HCT116 (cell line): ENCODE measurements at places on chromosomes 1 and 21. TPM values are rescaled to one million over a fixed set of nuclear protein-coding genes. Genes with fewer than 3 reads are reported as not detected.

GRCh38 chr1:154019269-154019668 lies 28.7 kb downstream of the RPS27 start:
- H3K4me1 ChIP-seq: 0 out of 2 replicates have a peak, but pooled peaks cover under 1% of the 10 kb centered on the region
- DNase-seq: no peak
- no peak overlapping the region for H3K4me3 ChIP-seq
- H3K27ac ChIP-seq: no peak overlapping the region
- H3K36me3 ChIP-seq: no peaks in the 10 kb centered on the region
- H3K27me3 ChIP-seq: no peaks in the 10 kb centered on the region

- no peaks in the 10 kb centered on the region for H3K36me3 ChIP-seq
- peaks cover 19% of the 10 kb centered on the region; the same call in 1 of the 2 replicates for H3K27me3 ChIP-seq
- no peak overlapping the region for H3K27ac ChIP-seq
These were observed 45.4 kb upstream of the SELENON start for GRCh38 chr1:25754470-25755181.

DNA sequence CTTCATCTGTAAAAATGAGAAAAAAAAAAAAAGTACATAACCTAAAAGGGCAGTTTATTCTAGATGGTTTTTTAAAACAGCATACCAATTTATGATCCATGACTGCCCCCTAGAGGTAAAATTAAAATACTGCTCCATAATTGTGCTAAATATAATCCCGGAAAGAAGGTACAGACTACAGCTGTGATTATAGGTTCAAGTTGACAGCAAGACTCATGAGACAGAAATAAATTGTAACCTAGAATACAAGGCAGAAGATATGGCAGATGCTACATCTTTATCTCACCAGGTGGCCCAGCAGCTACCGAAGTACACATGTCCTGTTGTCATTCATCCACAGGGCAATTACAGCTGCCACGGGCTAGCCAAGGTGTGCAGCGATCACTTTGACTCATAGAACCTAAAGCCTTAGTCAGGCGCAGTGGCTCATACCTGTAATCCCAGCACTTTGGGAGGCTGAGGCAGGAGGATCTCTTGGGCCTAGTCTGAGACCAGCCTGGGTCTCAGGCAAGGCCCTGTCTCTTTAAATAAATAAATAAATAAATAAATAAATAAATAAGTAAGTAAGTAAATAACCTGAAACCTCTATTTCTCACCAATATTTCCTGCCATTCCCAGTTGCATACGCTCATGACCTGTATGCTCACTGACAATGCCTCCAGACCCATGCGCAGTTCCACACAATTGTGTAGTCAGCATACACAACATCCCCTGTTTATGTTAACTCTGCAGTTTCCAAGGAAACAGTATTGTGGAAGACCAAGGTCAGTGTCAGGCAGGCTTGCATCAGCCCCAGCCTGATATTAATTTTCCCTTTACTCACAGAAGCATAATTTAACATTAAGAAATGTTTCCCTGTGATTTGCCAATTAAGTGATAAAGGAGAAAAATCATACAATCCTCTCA lies 18.3 kb upstream of the PPIE start:
- peak overlapping the region; percentile 35; the same call in 1 of the 2 replicates for H3K4me3 ChIP-seq
- peaks cover 4% of the 10 kb centered on the region; the same call in 1 of the 2 replicates for H3K27me3 ChIP-seq
- H3K36me3 ChIP-seq: no peaks in the 10 kb centered on the region
- DNase-seq: peak; percentile 48

DNA sequence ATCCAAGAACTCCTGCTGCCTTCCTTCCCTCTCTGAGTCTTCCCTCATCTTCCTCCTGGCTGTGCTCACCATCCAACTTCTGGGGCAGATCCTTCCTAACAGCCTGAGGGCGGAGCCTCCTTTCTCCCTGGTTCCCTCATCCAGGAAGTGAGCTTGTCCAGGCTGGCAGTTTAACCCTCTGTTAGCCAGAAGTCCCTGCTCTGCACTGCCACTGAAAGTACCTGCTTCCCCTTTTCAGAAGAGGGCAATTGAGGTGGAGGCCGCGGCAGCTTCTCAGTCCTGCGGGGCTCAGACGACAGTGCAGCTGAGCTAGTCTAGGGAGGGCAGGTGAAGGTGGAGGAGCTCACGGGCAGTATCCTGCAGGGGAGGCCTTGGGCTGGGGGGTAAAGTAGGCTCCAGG lies 149.1 kb downstream of the FCRL5 start:
- no peaks in the 10 kb centered on the region for H3K27me3 ChIP-seq
- DNase-seq: peak; percentile 3
- no peak overlapping the region for H3K4me3 ChIP-seq
- no peaks in the 10 kb centered on the region for H3K36me3 ChIP-seq
- H3K27ac ChIP-seq: no peak overlapping the region; the same call in 1 of the 2 replicates

DNA sequence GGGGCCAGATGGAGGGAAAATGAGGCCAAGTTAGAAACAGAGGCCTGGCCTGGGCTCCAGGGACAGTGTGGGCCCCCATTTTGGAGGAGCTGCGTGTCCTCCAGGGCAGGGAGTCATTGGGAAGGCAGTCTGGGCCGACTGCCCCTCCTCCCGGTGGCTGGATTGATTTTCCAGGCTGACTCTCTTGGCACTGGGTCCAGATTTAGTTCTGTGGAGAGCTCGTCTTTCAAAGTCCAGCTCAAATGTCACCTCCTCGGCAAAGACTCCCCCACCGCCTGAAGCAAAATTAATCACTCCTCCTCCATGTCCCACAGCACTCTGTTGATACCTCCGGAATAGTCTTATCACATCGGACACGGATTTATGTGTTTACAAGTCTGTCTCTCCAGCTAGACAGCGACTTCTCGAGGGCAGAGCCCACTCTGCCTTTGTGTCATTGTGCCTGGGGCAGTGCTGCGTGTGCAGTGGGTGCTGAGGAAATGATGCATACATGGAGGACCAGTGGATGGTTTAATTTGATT lies 175.1 kb downstream of the CAMTA1 start:
- no peak overlapping the region for H3K4me3 ChIP-seq
- no peak overlapping the region for H3K27ac ChIP-seq
- H3K27me3 ChIP-seq: no peaks in the 10 kb centered on the region
- H3K36me3 ChIP-seq: no peaks in the 10 kb centered on the region

DNA sequence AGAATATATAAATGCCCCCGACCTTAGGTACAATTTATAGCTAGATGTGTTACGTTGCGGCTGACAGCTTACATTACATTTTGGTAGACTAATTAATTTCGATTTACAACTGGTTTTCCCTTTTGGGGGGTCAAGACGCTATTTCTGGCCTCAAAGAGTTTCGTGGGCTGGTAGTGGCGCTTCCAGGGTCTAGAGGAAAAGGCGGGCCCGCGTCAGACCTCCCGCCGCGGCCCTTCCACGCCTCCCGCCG lies 391 bp downstream of the IFT25 start:
- 0 out of 2 replicates have a peak, but pooled peaks cover 8% of the 10 kb centered on the region for H3K36me3 ChIP-seq
- H3K4me3 ChIP-seq: peak overlapping the region; percentile 82
- H3K27ac ChIP-seq: peak overlapping the region; percentile 73
- H3K27me3 ChIP-seq: no peaks in the 10 kb centered on the region
- H3K4me1 ChIP-seq: peaks cover 10% of the 10 kb centered on the region; the same call in 1 of the 2 replicates

- no peak overlapping the region for H3K4me3 ChIP-seq
- H3K27me3 ChIP-seq: no peaks in the 10 kb centered on the region
- H3K36me3 ChIP-seq: no peaks in the 10 kb centered on the region
- DNase-seq: no peak
- no peak overlapping the region for H3K27ac ChIP-seq
These were observed 155.7 kb downstream of the PTPRC start for GRCh38 chr1:198794498-198794897.

- H3K27ac ChIP-seq: no peak overlapping the region
- peaks cover 14% of the 10 kb centered on the region for H3K4me1 ChIP-seq
These were observed 4.9 kb downstream of the WNT9A start for GRCh38 chr1:227942716-227943261.

DNA sequence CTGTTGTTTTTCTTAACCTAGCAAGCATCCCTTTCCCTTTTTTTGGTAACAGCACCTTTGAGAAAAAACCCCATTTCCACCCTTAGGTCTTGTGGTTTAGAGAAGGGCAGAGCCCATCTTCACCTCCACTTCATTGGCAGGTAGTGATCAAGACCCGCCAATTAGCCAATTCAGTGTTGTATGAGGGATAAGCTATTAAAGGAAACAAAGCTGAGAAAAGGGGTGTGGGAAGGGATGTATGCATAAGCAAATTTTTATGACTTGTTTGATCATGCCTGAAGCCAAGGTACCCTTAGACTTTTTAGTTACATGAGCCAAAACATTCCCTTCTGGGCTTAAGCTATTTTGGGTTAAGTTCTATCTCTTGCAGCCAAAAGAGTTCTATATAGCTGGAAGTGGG lies 3.6 kb upstream of the ZNF697 start:
- H3K4me1 ChIP-seq: peaks cover 14% of the 10 kb centered on the region
- no peak overlapping the region for H3K27ac ChIP-seq
- H3K4me3 ChIP-seq: no peak overlapping the region
- H3K36me3 ChIP-seq: no peaks in the 10 kb centered on the region
- peaks cover 54% of the 10 kb centered on the region for H3K27me3 ChIP-seq

INSRR gene
- not detected for total RNA-seq

S100A1 gene
- total RNA-seq: 0.30 TPM

LCE3E gene
- not detected for total RNA-seq

TNNI3K gene
- 0.49 TPM for total RNA-seq

SLAMF6 gene
- not detected for total RNA-seq
